ENCODE measurements at places on chromosomes 4 and X.

- no peak for DNase-seq
These were observed 137.1 kb downstream of the DDX53 start for GRCh38 chrX:23136816-23137215.

- no peak for DNase-seq
These were observed 55.0 kb upstream of the PRDM5 start for GRCh38 chr4:120977435-120977997.

DNA sequence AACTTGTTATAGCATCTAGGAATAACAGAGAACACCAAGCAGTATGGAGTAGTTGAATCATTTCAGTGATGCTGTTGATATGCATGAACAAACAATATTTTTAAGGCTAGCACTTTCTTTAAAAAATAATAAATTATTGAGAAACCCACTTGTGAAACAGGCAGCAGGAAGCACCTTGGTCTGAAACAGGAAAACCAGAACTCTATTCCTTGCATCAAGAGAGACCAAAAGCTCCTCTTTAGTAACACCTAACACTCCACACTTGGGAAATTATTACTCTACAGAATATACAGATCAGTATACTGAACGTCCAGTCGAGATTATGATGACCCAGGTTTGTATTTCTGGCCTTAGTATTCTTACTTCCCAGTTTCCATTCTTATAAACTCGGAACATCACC, 129.0 kb downstream of the ARAP2 start:
- DNase-seq: no peak

GRCh38 chrX:151396042-151396824, 773 bp upstream of the VMA21 start:
- DNase-seq: no peak

GRCh38 chrX:37701588-37701987, 16.0 kb downstream of the XK start:
- DNase-seq: no peak

DNA sequence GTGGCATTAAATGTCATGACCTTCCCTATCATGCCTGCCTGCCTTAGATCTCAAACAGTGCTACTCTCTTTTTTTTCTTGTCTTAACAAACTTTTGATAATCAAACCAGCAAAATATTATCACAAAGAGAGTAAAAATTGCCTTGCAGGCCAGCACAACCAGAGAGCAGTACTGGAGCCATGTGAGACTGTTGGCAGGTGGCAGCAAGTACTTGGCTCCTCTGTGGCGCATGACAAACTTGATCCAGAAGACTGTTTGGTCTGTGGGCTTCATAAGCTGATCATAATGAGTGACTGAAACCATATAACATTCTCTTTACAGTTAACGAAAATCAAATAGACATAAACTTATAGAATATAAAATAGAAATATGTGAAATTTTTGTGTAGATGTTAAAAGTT, 33.3 kb upstream of the UGT2A3 start:
- no peak for DNase-seq

DNA sequence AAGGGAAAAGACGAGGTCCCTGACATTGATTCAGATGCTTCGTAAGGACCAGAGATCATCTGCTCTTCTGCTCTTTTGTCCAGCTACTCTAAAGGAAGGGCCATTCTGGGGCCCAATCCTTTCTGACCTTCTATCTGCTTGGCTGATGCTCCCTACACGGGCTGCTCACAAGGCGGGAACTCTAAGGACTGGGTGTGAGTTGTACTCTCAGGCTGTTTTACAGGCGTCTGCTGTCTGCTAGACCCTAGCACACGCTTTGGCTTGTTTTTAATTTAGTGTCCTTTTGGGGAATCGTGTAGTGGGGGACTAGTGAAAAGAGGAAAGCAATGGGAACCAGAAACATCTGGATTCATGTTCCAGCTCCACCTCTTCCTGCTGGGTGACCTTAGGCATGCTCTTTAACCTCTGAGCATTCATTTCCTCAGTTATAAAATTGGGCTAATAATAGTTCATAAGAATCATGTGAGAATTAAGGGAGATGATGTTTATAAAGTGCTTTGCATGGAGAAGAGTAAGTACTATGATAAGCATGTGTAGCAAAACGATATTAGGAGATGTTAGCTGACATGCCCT, 53.1 kb downstream of the CASP3 start:
- no peak for DNase-seq

DNA sequence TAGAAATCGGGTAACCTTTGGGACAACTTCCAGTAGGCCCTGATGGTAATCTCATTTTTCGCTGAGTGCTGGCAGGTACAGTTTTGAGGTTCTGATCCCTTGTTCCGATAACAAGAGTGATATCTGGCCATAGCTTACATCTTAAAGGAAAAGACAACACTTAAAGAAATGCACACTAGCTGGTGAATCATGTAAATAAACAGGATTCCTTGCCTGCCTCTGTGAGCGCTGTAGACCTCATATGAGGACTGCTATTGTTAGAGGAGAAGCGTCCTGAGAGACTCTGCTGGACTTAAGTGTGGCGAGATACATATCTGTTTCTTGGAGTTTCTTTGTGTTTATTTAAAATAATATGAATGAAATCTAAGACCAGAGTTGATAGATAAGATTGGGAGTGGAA, 149.3 kb upstream of the SLC4A4 start:
- DNase-seq: no peak

Measured in stimulated activated CD8-positive, alpha-beta memory T cell treated with anti-CD3 and anti-CD28 coated beads, Interleukin-15, amount 100 ng/mL, for 24 hours (primary cell).